Cortex of kidney (tissue), 1 donor: ENCODE measurements at places on chromosomes 12 and 14.

GRCh38 chr12:17841496-17841895 lies 248.5 kb downstream of the RERGL start:
- no peak for DNase-seq

GRCh38 chr12:110244829-110245228 lies 36.2 kb upstream of the ATP2A2 start:
- no peak for DNase-seq

DNA sequence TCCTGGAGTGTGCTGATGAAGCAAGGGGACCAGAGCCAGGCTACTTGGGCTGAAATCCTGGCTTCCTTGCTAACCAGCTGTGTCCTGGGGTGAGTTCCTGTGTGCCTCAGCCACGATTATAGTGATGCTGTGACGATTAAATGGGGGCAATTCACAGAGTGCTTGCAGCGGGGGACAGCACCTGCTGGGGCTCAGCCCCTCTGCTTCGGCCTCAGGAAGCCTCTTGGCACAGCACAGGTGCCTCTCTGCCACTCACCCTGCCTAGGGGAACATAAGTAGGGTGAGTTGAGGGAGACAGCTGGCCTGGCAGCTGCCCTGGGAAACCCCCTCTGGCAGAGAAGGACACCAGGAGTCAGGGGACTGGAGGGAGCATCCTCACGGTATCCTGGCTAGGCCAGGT lies 9.4 kb downstream of the KRT80 start:
- DNase-seq: no peak

DNA sequence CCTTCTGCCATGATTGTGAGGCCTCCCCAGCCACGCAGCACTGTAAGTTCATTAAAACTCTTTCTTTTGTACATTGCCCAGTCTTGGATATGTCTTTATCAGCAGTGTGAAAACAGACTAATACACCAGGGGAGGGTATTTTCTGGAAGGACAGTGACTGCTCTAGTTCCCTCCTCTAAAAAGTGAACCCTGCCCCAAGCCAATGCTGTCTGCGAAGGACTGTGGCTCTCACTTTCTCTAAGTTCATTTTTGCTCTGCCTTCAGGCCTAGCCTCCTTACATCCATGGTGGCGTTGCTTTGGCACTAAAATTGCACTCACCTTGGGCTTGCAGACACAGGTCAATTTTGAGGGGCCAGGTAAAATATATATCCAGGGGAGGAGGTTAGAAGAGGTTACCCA lies 323.0 kb downstream of the VRK1 start:
- DNase-seq: no peak

GRCh38 chr12:1463073-1463905 lies 131.1 kb downstream of the FBXL14 start:
- DNase-seq: no peak

- DNase-seq: no peak
These were observed 4.7 kb downstream of the ABCD4 start for GRCh38 chr14:74297986-74298385.

- no peak for DNase-seq
These were observed 17.7 kb downstream of the NAA30 start for GRCh38 chr14:57408037-57408436.
